ENCODE measurements at places on chromosomes 3 and 15. TPM values are rescaled to one million over a fixed set of nuclear protein-coding genes. Genes with fewer than 3 reads are reported as not detected.
A peak's percentile ranks its signal among the peaks of the same experiment; 100 is the strongest.

- no peaks in the 10 kb centered on the region for H3K4me1 ChIP-seq
- H3K4me3 ChIP-seq = no peak overlapping the region
- H3K27ac ChIP-seq = no peak overlapping the region
- H3K36me3 ChIP-seq = no peaks in the 10 kb centered on the region
These were observed 195.8 kb upstream of the GPR149 start for GRCh38 chr3:154625756-154626155.

GRCh38 chr3:136699271-136699828, 52.8 kb downstream of the STAG1 start:
- H3K4me3 ChIP-seq = no peak overlapping the region
- no peak for DNase-seq
- no peaks in the 10 kb centered on the region for H3K36me3 ChIP-seq
- no peaks in the 10 kb centered on the region for H3K27me3 ChIP-seq
- peaks cover 17% of the 10 kb centered on the region for H3K4me1 ChIP-seq

DNA sequence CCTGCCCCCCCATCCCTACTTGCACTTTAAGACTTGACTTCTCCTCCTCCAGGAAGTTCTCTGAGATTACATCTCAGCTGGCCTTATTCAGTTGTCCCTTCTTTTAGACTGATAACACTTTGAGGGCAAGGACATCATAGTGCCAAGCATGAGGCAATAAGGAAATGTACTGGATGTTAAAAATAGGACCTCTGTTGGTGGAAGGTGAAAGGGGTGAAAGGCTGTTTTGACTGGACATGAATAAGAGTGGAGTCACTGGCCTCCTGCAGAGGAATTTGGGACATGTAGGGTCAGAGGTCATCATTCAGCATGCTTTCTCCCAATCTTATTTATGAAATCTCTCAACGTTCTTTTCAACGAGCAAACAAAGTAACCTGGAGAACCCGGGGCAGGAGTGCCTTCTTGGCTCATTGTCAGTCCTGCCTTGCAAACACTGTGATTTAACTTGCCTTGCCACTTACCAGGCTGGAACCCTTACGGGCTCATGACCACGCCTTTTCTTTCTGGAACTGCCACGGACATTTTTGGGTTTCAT, 38.6 kb downstream of the TRIM71 start:
- H3K4me1 ChIP-seq = peaks cover 99% of the 10 kb centered on the region
- H3K36me3 ChIP-seq = peaks cover 19% of the 10 kb centered on the region
- H3K27me3 ChIP-seq = no peaks in the 10 kb centered on the region
- no peak for DNase-seq

DNA sequence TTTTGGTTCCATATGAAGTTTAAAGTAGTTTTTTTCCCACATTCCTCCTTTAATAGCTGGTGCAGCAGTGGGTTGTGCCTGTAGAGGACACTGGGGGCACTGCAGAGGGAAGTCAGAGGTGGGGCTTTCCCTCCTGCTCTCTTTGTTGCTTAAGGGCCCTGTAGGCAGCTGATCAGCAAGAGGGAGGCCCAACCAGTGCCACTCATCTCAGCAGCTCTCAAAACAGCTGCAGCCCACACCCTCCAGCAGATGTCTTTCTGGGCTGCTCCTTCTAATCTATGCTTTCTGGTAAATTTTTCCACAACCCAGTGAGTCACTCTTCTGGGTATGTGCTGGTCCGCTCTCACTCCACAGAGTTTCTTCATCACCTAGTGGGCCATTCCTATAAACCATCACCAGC, 263.8 kb downstream of the FEZF2 start:
- H3K27ac ChIP-seq = no peak overlapping the region
- H3K4me1 ChIP-seq = no peaks in the 10 kb centered on the region
- peak; percentile 67 for DNase-seq
- no peaks in the 10 kb centered on the region for H3K36me3 ChIP-seq

DNA sequence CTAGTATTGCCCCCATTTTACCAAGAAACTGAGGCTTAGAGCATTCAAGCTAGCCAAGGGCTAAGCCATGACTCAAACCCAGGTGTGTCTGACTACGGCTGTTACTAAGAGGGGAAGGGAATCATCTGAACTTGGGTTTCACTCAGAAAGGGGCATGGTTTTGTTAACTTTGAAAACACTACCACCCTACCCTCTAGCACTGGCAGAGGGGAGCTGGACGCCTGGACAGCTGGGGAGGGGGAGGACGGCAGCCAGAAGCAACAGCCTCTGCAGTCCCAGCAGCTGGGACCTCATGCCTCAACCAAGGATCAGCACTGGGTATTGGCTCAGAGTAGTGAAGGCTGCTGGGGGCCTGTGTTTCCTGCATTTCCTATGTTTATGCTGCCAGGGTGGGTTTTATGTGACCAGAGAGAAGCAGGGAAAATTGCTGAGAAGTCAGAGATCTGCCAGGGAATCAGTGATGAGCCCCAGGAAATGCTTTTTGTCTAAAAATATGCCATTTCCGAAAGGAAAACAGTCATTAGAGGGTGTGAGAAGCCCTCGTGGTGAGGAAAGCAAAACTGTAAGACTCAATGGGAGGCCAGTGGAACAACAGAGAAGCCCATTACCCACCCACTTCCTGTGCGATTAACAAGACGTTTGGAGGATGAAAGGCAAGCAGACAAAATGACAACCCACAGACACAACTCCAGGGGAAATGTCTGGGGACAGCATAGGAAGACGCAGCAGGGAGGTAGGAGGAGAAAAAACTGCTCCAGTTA, 41.2 kb downstream of the LIPC start:
- H3K27me3 ChIP-seq = no peaks in the 10 kb centered on the region
- no peak overlapping the region for H3K27ac ChIP-seq
- no peak for DNase-seq
- H3K4me1 ChIP-seq = peaks cover 4% of the 10 kb centered on the region
- H3K36me3 ChIP-seq = no peaks in the 10 kb centered on the region

DNA sequence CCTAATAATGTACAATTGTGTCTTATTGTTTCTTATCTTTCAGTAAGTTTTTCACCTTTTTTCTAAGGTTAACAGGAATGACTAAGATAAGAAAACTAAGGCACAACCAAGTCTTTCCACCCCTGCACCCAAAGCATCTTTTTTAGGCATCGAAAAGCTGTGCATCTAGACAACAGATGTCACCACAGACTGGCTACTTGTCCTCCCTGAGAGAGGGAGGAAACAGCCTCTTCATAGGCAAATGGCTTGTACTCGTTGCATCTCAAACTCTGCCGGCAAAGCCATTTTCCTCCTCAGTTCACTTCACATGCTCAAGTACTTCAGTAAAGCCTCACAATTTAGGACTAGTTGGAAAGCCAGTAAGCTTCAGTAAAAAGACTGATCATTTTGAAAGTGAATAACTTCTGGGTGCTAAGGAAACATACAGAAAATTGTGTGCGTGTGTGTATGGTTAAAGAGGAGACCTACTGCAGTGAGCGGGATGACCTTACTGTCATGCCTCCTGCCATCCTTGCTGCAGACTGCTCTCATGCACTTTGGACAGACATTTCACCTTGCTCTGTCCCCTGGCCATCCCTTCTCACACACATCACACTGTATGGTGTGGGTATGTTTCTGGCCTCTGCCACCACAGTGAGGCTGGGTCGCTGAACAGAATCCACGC, 36.5 kb upstream of the HACD2 start:
- H3K27ac ChIP-seq = no peak overlapping the region
- H3K27me3 ChIP-seq = no peaks in the 10 kb centered on the region
- no peak overlapping the region for H3K4me3 ChIP-seq
- no peaks in the 10 kb centered on the region for H3K36me3 ChIP-seq
- H3K4me1 ChIP-seq = peaks cover 9% of the 10 kb centered on the region

GRCh38 chr15:58504674-58505234, 73.0 kb downstream of the LIPC start:
- H3K27ac ChIP-seq = no peak overlapping the region
- H3K27me3 ChIP-seq = no peaks in the 10 kb centered on the region
- no peaks in the 10 kb centered on the region for H3K36me3 ChIP-seq
- DNase-seq = no peak

The ATP8B4 gene
- total RNA-seq = 4.5 TPM

The DUOX2 gene
- total RNA-seq = not detected

The IGDCC3 gene
- 30.7 TPM for total RNA-seq

The RARB gene
- total RNA-seq = 0.14 TPM

The PLA2G4E gene
- not detected for total RNA-seq

The KCNH8 gene
- total RNA-seq = 3.4 TPM

The PFN2 gene
- total RNA-seq = 200 TPM

The ESYT3 gene
- 7.4 TPM for total RNA-seq

Data from GM23338 (cell line).